RPMI7951 (cell line): ENCODE measurements at places on chromosomes 5 and 9. TPM values are rescaled to one million over a fixed set of nuclear protein-coding genes. Genes with fewer than 3 reads are reported as not detected.
A peak's percentile ranks its signal among the peaks of the same experiment; 100 is the strongest.

- DNase-seq = no peak
Observed at GRCh38 chr9:95073042-95073607, 244.4 kb downstream of the FANCC start.

Gene SLC1A3
- 48.9 and 58.8 TPM in 2 replicates for total RNA-seq

- DNase-seq = no peak
Observed at GRCh38 chr9:105291422-105291859, 47.0 kb downstream of the SLC44A1 start.

Gene TAF1L
- total RNA-seq = not detected in 2 replicates

GRCh38 chr9:116094846-116095245 is 58.7 kb upstream of the PAPPA start:
- no peak for DNase-seq

DNA sequence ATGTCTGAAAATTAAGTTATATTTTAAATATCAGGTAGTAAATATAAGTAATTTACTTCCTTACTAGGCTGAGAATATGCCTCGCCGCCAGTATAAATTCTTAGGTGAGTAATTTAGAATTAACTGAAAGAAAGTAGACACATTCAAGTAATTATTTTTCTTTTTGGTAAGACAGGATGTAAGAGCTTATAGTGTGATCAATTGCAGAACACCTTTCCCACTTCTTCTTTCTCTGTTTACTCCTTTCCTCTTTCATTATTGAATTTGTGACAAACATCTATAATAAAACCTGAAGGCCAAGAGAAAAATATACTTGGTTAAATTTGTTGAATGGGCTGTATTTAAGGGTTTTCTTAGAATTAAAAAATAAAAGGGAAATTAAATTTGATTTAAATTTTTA is 195.1 kb upstream of the CDKN2B start:
- no peak for DNase-seq

GRCh38 chr5:115930630-115931337 is 31.5 kb upstream of the LVRN start:
- DNase-seq = no peak

DNA sequence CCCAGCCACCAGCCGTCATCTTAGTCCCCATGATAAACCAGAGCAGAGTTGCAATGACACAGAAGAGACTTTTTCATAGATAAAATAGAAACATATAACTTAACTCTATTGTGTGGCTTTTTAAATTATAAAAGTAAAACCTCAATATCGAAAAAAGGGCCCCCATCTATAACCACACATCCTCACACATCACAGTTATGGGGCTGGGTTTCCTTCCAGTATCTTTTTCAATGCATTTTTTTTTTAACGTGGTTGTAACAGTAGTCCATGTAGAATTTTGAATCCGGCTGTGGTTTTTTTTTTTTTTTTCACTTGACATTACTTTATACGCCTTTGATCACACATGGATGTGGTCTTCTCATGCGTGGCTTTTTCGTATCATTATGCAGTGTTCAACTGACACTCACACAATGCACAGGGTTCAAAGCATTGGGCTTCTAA is 77.4 kb downstream of the CFAP77 start:
- no peak for DNase-seq

- DNase-seq = peak; percentile 67
Observed at GRCh38 chr5:102670224-102670836, 84.8 kb upstream of the PAM start.

DNA sequence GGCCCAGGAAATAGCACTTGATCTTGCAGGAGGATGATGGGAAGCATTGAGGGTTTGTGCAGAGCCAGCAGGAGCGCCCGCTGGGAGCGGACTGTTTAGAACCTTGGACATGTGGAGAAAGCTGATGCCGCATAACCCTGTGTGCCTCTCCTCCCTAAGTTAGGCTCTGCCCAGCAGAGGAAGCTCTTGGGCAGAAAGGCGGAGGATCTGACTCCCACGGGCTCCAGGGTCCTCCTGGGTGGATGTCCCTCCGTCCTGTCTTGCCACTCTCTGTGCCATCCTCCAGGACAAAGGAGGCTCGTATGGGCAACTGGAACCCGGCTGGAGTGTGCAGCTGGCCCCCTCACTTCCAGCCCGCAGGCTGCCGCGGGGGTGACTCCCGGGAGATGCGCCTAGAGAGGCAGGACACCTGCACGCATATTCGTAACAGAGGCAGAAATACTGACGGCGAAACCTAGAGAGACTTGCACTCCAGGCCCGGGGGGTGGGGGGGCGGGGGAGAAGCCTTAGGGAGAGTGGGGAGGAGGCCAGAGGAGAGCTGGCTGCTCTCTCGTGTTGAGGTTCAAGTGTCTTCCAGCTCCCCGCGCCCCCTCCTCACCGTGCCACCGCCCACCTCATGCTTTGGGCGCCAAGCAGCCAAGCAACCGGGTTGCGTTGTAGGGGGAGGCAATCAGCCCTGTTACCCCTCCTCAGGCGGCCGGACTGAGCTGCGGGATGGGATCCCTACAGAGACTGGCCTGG is 5.4 kb upstream of the FOXE1 start:
- no peak for DNase-seq

- no peak for DNase-seq
Observed at GRCh38 chr9:121572581-121572980, 72.9 kb upstream of the GGTA1 start.

GRCh38 chr5:128225245-128226030 is 141.9 kb downstream of the SLC12A2 start:
- no peak for DNase-seq

Gene RXRA
- total RNA-seq = 3.5 and 5.1 TPM in 2 replicates

Gene SAPCD2
- 15.3 and 21.8 TPM in 2 replicates for total RNA-seq

Gene DTWD2
- total RNA-seq = 4.1 TPM in 2 replicates

- no peak for DNase-seq
Observed at GRCh38 chr9:134655586-134656333, 14.2 kb downstream of the COL5A1 start.

DNA sequence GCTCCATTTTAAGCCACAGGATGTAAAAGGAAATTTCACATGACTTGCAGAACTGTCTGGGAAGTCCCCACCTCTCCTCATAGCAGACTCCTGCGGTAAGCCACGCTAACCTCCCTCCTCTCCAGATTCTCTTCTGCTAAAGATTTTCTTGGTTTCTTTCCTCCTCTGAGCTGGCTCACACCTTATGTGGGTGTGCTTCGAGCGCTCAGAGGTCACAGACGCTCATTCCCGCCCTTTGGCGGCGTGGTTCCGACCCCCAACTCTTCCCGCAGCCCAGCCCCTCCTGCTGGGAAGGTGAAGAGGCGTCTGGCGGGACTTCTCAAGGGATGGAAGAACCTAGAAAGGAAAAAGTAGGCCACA is 32.9 kb upstream of the CDK20 start:
- no peak for DNase-seq

DNA sequence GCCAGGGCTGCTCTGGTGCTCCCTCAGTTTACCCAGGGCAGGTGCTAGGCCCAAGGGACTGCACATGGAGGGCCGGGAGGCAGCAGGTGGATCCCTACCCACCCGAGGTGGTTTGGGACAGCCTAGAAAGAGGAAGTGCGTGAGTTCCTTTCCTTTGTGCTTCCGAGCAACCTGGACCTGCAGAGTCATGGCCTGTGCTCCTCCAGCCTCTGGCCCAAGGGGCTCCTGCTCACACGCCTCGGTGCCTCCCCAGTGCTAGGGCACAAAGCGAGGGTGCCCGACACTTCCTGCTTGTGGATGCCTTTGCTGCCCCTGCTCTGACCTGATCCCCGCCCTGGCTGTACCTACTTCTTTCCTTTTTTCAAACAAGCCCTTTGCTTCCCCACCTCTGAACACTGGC is 79.3 kb downstream of the RXRA start:
- no peak for DNase-seq

Gene EQTN
- not detected in 2 replicates for total RNA-seq

DNA sequence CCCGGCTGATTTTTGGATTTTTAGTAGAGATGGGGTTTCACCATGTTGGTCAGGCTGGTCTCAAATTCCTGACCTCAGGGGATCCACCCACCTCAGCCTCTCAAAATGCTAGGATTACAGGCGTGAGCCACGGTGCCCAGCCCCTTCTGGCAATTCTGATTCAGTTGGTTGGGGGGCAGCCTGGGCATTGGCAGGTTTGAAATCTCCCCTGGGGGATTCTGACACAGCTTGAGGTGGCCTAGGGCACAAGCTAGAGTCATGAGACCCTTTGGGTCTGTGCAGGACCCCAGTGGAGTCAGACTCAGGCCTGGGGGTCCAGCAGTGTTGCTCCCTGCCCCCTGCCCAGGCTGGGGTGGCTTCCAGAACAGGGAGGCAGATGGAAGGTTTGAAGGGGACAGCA is 239.8 kb downstream of the PBX3 start:
- no peak for DNase-seq
